HEK293T (cell line): ENCODE measurements at places on chromosomes 2 and 18.

DNA sequence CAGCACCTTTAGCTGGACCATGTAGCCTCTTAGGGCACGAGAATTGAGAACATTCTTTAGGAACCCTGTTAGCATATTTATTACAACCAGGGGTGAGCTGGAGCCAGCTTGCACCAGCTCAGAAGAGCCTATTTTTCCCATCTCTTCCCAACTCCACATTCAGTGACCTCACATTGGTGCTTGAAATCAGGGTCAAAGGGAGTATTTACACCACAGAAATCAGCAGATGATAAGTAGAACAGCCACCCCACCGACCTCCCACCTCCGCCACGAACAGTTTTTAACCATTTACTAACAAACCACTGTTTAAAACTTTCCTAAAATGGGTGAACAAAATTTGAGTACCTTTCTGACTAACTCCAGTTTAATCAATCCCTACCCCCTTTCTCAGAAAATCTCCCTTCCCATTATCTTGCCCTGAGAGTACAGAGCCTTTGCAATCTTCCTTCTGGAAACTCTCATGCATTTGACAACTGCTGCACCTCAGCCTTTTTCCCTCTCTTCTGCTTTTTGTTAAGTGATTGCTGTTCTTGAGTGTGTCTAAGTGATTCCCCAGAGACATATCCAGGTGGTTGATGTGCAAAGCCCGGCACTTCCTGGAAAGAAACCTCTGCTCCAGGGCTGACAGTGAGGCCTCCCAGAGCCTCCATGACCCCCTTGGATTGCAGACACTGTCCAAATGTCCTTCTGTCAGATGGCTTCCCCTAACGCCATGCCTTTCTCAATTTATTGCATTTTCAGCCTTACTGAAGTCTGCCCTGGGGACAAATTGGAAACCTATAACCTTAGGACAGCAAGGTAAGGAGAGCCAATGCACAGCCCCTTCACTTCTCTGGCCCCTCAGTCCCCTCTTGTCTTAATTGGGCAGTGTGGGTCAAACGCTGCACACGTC is 389.5 kb upstream of the TNP1 start:
- no peak for DNase-seq

GRCh38 chr2:1717113-1717512 is 27.2 kb downstream of the PXDN start:
- DNase-seq = no peak

DNA sequence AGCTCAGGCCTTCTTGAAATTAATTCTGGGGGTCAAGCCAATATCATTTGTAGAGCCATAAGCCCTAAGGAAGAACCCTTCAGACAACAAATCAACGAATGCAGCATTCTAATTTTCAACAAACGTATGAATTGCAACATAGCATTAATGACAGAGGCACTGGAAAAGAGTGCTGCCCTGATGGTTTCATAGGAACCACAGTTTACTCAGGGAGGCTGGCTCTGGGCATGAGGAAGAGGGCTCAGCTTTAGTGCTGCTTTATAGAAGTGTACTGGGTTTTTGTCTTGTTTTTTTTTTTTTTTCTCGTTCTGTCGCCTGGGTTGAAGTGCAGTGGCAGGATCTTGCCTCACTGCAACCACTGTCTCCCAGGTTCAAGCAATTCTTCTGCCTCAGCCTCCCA is 36.1 kb upstream of the CAB39 start:
- no peak for DNase-seq

- DNase-seq = no peak
Measured at GRCh38 chr2:48369971-48370370, 160.0 kb upstream of the STON1 start.

- no peak for DNase-seq
Measured at GRCh38 chr2:142484111-142484510, 353.3 kb upstream of the LRP1B start.

GRCh38 chr2:231367178-231367577 is 28.3 kb upstream of the B3GNT7 start:
- DNase-seq = no peak

DNA sequence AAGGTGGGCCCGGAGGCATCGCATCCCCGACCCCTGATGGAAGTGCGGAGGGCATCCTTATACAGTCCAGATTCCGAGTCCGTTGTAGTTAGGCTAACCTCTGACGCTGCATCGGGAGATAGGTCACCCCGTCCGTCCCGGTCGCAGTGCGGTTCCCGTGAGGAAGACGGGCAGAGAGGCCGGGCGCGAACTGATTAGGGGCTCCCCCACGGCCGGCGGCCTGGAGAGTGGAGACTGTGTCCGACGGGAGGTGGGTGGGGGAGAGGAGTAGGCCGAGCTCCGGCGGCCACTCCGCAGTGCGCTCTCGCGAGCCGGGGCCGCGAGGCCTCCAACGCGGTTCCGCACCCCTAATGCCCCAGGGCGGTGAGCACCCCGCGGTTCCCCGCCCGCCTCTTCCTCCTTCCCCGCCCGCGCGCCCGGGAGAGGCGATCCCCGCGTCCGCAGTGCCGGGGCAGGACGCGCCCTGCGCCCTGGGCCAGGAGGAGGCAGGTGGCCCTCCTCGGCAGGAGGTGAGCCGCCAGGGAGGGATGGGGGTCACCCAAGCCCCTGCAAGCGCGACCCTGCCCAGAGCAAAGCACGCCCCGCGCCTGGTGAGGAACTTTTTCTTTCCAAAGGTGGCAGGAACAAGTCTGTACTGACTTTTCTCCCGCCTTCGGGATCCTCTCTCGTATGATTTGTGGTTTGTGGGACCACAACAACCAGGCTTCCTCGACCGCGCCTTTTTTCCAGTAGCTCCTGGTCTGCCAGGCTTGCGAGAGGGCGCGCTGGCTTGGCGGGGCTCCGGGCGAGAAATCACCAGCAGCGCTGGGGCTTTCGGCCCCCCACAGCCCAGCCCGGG is 1.4 kb upstream of the SP5 start:
- DNase-seq = no peak

GRCh38 chr2:238571661-238572372 is 145.1 kb downstream of the ASB1 start:
- DNase-seq = no peak

- DNase-seq = no peak
Measured at GRCh38 chr18:40096675-40097074, 1858.4 kb upstream of the PIK3C3 start.

GRCh38 chr2:158464426-158465281 is 7.9 kb downstream of the PKP4 start:
- DNase-seq = no peak
